ENCODE measurements at places on chromosomes 7 and 10.

DNA sequence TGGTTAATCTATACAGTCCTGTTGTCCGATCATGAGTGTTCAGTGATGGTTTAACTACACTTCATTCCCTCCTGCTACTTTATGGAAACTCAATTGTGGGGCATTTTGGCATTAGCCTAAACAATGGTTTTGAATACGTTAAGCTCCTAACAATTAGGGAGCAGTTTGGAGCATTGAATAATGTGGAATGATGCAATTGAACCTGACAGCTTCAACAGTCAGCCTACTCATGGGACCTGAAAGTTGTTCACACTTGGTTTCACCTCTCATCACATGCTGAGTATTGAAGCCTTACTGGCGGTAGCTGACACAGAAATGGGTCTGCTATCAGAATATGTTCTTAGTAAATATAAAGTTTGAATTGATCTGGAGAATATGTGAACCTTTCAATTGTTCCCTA lies 186.1 kb downstream of the MLLT10 start:
- no peak for DNase-seq

GRCh38 chr7:92643821-92644220 lies 53.6 kb upstream of the FAM133B start:
- no peak for DNase-seq

GRCh38 chr10:83680470-83680891 lies 458.8 kb upstream of the GHITM start:
- no peak for DNase-seq

DNA sequence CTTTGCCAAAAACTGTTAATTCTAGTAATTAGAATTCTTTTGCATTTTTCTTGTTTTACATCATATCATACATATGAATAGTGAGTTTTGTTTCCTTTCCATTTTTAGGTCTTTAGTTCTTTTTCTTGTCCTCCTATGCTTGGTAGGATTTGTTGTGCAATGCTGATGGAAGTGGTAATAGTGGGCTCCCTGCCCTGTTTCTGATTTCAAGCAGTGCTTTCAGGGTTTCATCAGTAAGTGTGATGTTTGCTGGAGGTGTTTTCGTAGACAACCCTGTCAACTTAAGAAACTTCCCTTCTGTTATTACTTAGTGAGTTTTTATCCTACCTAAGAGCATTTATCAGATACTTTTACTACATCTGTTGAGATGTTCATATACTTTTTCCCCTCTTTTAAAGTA lies 50.5 kb downstream of the CSGALNACT2 start:
- no peak for DNase-seq

Measured in activated naive CD4-positive, alpha-beta T cell (primary cell).